ENCODE measurements at places on chromosomes 5 and 9. TPM values are rescaled to one million over a fixed set of nuclear protein-coding genes. Genes with fewer than 3 reads are reported as not detected.
A peak's percentile ranks its signal among the peaks of the same experiment; 100 is the strongest.

Gene LHX3
- total RNA-seq = not detected

GRCh38 chr9:126661122-126661520, 47.4 kb downstream of the LMX1B start:
- DNase-seq = no peak

Gene RNF183
- not detected for total RNA-seq

- no peak for DNase-seq
Observed at GRCh38 chr5:58462154-58462553, 2.3 kb upstream of the PLK2 start.

DNA sequence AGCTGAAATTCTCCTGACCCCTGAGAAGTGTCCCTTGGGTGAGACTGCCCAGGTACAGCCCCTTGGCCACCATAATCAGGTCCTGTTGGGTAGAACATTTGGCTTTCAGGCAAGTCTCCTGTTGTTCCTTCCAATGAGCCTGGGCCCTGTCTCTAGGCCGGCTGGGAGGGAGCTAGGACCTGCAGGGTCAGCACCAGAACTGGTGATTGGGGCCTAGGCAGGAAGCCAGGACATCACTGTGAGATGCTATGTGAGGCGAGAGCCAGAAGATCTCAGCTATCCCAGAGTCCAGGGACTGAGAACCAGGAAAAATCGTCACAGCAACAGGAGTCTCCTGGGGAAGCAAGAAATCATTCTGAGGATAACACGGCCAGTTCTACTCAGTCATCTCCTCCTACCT, 51.5 kb downstream of the PCDH1 start:
- DNase-seq = peak; percentile 81

GRCh38 chr5:170571875-170572852, 68.3 kb downstream of the KCNIP1 start:
- no peak for DNase-seq

GRCh38 chr5:143428155-143428554, 24.7 kb upstream of the NR3C1 start:
- DNase-seq = no peak

GRCh38 chr5:172102913-172103626, 85.0 kb downstream of the STK10 start:
- no peak for DNase-seq

DNA sequence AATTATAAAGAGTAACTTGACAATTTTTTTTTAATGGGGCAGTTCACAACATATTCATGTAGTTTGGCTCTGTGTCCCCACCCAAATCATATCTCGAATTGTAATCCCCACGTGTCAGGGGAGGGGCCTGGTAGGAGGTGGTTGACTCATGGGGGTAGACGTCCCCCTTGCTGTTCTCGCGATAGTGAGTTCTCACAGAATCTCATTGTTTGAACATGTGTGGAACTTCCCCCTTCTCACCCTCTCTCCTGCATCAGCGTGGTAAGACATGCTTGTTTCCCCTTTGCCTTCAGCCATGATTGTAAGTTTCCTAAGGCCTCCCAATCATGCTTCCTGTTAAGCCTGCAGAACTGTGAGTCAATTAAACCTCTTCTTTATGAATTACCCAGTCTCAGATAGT, 40.7 kb downstream of the FBXW11 start:
- no peak for DNase-seq

- DNase-seq = no peak
Observed at GRCh38 chr9:79471580-79472543, 99.9 kb upstream of the TLE4 start.

GRCh38 chr5:157915638-157916037, 56.7 kb upstream of the CLINT1 start:
- peak; percentile 92 for DNase-seq

- DNase-seq = no peak
Observed at GRCh38 chr5:136188859-136189258, 4.1 kb downstream of the SMIM32 start.

Gene SHLD3
- 1.7 TPM for total RNA-seq

DNA sequence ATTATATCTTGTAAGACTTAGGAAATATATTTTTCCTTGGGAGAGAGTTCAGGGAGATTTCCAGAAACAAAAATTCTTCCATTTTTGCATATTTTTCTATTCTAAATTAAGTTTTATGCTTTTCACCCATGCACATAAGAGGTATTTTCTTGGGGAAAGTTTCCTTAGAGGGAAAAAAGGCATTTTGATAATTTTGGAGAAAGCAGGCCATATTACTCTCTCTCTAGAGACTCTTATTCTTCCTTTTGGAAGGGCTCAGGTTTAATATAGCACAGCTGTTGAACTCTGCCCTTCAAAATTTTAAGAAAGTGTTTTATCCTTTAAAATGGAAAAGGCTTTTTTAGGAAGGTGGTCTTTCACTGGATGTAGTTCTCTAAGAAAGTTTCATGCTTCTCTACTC, 8.0 kb downstream of the NDUFS4 start:
- no peak for DNase-seq

- no peak for DNase-seq
Observed at GRCh38 chr9:127415657-127416056, 8.5 kb upstream of the ZNF79 start.

DNA sequence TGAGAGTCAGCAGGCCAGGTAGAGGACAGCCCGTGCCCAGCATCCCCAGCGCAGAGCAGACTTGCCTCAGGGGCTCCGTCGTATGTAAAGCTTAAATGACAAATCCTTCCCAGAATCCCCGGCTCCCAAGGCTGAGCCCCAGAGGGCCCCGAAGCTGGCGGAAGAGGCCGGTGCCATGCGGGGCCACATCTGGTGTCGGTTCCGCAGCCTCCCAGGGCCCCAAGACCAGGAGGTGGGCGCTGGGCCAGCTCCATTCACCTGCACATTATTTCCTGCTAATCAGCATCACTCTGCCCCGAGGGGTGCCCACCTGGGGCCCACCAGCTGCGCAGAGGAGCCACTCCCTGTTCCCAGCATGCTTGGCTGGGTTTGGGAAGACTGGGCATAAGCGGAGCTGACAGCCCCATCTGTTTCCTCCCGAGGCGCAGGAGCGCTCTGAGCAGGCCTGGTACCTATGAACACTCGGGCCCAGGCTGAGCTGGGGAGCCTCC, 124.0 kb upstream of the PPP1R26 start:
- DNase-seq = no peak

DNA sequence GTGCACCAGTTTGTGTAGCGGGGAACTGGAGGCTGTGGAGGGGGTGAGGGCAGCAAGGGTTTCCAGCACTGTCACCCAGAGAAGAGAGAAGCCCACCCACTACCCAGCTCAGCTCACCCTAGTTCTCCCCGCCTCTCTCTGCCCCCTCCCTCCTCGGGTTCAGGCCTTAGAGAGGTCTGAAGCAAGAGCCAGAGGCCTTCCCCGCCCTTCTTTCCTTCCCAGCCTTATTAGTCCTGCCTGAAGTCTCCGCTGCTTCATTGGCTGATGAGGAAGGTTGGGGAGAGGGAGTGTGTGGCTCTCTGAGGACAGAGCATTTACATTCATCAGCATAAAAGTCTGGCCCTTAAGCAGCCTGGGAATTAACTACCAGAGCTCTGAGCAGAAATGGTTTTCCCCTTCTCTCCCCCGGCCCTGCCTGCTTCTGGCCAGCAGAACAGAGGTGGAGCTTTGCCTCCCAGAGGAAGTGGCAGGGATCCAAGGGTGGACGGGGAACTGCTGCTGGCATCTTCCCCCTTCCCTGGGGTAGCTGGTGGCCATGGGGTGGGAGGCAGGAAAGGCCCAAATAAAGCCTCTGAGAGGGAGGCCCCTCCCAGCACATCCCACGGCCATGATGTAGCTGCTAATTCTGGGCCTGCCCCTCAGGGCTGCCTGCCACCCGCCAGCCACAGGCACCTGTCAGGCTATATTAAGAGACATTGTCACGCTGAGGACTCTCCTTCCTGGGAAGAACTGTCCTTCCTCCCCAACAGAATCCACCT, 4.1 kb downstream of the DNAJB5 start:
- peak; percentile 91 for DNase-seq

GRCh38 chr5:66989286-66989685, 207.3 kb downstream of the CD180 start:
- no peak for DNase-seq

- DNase-seq = no peak
Observed at GRCh38 chr9:90539286-90539685, 103.3 kb downstream of the DIRAS2 start.

- no peak for DNase-seq
Observed at GRCh38 chr9:31590091-31590490, 794.4 kb upstream of the ACO1 start.

GRCh38 chr9:121815546-121816448, 164.4 kb downstream of the DAB2IP start:
- DNase-seq = peak; percentile 46

- DNase-seq = no peak
Observed at GRCh38 chr5:112528928-112529327, 109.9 kb upstream of the EPB41L4A start.

DNA sequence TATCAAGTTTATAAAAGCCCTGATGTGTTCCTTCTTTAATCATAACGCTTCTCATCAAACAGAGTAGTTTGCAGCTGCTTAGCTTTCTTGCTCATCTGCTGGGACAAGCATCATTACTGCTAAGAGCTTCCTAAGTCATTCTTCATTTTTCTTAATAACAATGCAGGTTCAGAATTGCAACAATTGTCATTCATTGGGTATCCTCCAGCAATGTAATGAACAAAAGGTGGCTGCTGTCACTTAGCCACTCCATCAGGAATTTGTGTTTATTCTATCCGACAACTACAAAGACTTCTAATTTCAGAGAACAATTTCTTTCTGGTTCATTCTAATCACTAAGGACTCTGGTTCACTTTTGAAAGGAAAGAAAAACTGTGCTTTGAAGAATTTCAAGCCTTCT, 836.7 kb upstream of the CDH10 start:
- DNase-seq = no peak

Gene MRPL50
- total RNA-seq = 14.1 TPM

GRCh38 chr5:8247049-8247899, 378.3 kb downstream of the MTRR start:
- DNase-seq = no peak

- DNase-seq = no peak
Observed at GRCh38 chr9:25119041-25119440, 559.2 kb downstream of the TUSC1 start.
